HFFc6 (cell line): ENCODE measurements at places on chromosomes 1 and 21. TPM values are rescaled to one million over a fixed set of nuclear protein-coding genes. Genes with fewer than 3 reads are reported as not detected.
A peak's percentile ranks its signal among the peaks of the same experiment; 100 is the strongest.

CD55 gene
- 13.7 and 22.6 TPM in 2 replicates for total RNA-seq

IL10 gene
- not detected in 3 replicates for total RNA-seq

DNA sequence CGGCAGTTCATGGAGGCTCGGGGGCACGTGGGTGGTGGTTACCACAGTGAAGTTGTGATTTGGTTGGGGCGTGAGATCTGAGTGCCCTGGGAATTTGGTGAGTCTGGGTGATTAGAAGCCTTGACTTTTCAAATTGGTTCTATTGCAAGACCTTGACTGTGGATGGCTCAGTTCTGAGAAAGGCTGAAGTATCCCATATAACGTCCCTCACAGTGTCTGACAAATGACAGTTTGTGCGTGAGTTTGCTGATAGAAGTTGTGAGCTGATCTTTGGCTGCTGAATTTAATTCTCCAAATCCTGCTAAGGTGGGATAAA, 549 bp downstream of the MSH4 start:
- no peak for DNase-seq

GRCh38 chr1:200217703-200218102, 190.2 kb downstream of the NR5A2 start:
- DNase-seq: no peak

GRCh38 chr1:11841245-11842153, 6.1 kb downstream of the NPPA start:
- no peak for DNase-seq

AIRE gene
- 0.07 TPM in 1 of 3 replicates, not detected in the others for total RNA-seq

SLFNL1 gene
- total RNA-seq: 0.10 to 0.17 TPM in 2 of 3 replicates, not detected in the other

GRCh38 chr21:35007348-35007747, 41.8 kb downstream of the RUNX1 start:
- no peak for DNase-seq

DNA sequence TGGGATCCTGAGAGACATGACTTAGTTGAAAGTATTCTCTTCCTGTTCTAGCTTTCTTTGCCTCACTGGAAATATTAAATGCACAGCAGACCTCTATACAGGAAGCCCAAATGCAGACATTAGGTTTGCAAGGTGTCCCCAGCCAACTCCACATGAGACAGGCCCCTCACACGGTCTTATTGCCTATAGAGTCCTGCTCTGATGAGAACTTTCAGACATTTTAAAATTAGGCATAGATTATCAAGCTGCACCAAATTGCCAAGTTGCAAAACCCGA, 251.9 kb upstream of the C1orf105 start:
- DNase-seq: no peak

DNA sequence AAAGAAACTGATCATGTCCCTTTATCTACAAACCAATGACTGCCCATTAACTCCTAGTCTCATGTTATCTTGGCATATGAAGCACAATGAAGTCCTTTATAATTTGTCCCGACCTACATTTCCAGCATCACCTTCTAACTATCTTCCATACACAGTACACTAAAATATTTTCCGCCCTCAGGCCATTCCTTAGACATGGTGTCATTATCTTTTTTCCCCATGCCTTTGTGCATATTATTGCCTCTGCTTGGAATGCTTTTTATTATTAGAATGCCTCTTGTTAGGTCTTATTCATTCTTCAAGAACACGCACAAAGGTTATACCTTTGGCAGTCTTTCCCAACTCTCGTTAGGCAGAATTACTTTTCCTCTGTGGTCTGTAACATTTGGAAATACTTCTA, 39.6 kb downstream of the ATG4C start:
- DNase-seq: peak; percentile 15

CHIA gene
- total RNA-seq: not detected in 3 replicates

OR14K1 gene
- not detected in 3 replicates for total RNA-seq

DNA sequence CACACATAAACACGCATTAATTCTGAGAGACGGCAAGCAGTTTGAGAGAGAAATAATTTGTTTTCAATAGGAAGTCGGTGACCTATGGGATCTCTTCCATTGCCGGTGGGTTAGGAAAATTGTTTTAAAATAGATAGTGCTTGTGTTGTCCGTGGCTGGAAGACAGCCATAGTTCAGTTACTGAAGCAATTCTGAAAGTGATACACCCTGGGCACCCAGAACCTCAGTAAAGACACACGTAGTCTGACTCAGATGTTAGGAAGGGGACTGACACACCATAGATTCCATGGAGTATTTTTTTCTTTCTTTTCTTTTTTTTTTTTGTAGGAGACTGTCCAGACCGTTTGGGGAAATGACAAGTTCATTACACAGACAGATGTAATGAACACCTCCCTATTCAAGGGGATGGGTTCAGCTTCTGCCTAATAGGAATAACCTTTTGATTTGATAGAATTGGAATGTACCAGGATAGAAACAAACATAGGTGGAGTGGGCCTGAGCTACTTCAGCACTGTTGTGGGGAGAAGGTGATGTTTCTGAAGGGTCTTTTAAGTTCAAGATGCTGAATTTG, 1.6 kb downstream of the C1orf21 start:
- peak; percentile 80 for DNase-seq

- DNase-seq: no peak
Observed at GRCh38 chr1:96979304-96980268, 258.0 kb downstream of the PTBP2 start.

DNA sequence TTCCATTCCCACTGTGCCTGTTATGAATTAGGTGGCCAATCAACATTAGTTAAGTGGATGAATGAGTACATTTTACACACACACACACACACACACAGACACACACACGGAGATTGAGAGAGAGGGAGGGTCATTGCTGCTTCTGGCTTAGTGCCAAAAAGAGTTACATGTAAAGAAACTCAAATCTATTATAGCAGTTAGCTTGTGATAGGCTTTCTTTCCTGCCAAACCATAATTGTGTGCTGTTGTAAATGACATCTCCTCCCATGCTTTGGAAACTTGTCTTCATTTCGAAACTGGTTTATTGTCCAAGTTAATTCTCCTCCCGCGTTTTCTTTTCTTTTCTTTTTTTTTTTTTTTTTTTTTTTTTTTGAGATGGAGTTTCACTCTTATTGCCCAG, 1.4 kb upstream of the MT1HL1 start:
- no peak for DNase-seq

DNA sequence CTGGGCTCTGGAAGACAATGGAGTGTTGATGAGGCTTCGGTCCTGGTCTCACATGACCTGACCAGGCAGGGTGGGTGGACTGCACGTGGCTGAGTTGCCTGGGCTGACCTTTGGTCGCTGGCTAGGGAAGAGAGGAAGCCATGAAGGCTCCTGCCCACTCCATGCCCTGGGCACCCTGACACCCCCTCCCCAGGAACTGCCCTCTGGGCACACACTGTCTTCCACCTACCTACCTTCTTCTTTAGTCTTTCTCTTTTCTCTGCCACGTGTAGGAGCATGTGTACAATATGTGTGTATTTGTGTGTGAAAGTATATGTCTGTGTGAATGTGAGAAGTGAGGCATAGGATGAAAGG, 15.1 kb downstream of the POU3F1 start:
- no peak for DNase-seq
